ENCODE measurements at places on chromosomes 2 and 18. TPM values are rescaled to one million over a fixed set of nuclear protein-coding genes. Genes with fewer than 3 reads are reported as not detected.

Gene SIX3
- not detected for total RNA-seq

- DNase-seq = no peak
These were observed 134.4 kb downstream of the GULP1 start for GRCh38 chr2:188426121-188426520.

DNA sequence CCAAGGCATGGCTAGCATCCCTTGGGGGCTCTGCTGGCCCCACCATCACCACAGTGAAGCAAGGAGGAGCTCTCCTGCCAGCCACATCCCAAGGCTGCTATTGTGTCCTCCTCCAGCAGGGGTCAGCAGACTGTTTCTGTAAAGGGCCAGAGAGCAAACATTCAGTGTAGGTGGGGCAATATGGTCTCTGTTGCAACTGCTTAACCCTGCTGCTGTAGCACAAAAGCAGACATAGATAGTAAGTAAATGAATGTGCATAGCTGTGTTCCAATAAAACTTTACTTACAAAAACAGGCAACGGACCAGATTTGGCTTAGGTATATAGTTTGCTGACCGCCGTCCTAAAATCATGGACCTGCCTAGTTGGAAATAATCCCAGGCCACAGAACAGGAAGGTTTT is 36.4 kb upstream of the ZBTB7C start:
- DNase-seq = peak; percentile 72

DNA sequence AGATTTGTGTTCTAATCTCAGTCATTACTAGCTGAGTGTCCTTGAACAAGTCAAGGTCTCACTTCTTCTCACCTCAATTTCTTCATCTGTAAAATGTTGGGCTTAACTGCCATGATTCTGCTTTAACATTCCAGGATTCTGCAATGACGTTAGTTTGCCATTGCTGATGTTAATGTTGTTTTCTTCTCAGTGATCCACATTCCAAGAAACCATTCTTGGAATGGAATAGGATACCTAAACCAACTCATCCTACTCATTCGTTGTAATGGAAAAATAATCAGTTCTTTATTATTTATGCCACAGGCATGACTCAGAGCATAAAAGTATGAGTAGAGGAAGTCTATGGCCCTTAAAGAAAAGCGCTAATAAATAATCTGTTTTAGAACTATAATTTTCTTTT is 140.2 kb upstream of the ETAA1 start:
- DNase-seq = no peak

Gene RANBP2
- 50.2 TPM for total RNA-seq

Gene CD302
- 0.62 TPM for total RNA-seq

DNA sequence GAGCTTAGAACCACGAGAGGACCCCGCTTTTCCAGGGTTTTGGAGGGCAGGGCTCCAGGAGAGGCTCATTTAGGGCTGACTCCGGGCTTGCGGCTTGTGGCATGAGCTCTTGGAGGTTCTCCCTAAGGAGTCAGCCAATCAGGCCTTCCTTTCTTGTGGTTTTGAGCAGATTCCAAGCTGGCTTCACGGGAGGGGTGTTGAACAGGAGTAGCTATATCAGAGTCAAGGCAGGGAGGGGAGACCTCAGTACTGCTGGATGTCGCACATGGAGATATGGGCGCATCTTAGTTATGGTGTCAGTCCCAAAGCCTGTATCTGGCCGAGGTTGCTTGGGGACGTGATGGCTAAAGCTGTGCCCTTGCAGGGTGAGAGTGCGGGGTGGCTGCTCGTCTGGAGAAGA is 98.6 kb downstream of the AGAP1 start:
- no peak for DNase-seq

DNA sequence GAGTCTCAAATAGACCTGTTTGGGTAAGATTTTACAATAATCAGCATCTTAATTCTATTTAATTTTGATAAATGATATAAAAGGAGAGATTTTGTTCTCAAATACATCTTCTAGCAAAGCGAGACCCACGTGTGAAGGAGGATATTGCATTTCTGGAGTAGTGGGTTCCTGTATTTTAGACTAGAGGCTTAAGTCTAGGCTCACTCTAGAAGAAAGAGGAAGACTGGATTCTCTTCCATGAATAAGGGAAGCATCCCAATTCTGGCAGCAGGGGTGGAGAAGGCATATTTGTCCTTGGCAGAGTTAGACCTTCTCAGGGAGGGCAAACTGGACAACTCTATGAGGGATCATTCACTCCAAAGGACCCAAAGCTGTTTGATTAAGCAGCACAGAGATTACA is 11.3 kb upstream of the FAM228A start:
- no peak for DNase-seq

- DNase-seq = no peak
These were observed 411.0 kb downstream of the TMEM182 start for GRCh38 chr2:103172821-103173220.

DNA sequence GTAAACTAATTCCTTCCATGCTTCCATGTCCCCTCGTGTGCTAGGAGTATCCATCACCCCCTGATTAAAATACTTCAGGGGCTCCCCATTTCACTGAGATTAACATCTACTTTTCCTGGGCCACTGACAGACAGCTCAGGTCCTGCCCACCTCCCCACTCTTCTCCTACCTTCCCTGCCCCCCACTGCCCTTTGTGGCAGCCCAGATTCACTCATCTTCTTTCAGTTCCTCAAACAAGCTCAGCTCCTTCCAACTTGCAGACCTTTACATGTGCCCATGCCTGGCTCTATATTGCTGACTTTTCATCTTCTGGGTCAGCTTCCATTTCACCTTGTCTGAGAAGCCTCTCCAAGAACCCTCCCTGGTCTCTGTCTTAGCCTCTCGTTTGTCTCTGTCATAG is 12.0 kb downstream of the RUFY4 start:
- DNase-seq = no peak

DNA sequence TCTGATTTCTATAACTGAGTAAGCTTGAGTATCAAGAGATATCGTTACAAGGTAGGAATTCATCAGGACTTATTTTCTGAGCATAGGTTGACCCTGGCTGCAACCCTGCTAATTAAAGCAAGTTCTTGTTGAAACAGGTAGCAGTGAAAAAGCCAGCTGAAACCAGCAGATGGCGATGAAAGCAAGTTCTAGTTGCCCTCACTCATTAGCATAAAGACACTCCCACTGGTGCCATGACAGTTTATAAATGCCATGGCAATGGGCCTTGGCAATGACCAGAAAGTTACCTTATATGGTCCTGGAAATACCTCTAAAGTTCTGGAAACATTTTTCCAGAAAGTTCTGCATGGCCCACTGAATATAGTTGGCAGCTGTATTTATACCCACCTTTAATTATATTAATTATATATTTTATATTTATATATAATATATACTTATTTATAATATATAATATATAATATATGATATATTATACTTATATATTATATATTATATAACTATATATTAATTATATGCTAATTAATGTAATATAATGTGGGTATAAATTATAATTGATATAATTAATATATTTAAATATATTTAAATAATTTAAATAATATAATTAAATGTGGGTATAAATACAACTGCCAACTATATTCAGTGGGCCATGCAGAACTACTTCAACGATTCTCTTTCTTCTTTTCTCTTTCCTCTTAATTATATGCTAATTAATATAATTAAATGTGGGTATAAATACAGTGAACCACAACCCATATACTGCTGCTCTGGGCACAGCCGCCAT is 188.0 kb downstream of the CDH7 start:
- DNase-seq = no peak

- no peak for DNase-seq
These were observed 7.9 kb upstream of the SDC1 start for GRCh38 chr2:20232837-20233207.

Gene PARD6G
- total RNA-seq = 1.0 TPM

Gene GCA
- 14.7 TPM for total RNA-seq

Gene INPP5D
- 129 TPM for total RNA-seq

Gene SERPINB10
- not detected for total RNA-seq

DNA sequence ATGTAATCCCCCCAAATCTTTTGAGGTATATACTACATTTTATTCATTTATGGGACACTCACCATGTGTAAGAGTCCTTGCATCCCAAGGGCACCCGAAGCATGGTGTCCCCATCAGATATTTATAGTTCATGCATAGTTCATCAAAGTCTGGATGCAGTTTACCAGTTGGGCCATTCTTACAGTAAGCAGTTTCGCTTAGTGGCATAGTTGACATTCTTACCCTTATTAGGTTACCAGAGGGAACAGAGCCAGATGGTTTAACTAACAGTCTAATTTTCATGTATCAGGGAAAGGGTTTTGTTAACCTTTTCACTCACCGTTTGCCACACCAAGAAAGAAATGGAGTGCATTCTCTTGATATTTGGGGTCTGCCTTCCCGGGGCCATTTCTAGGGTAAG is 7.1 kb downstream of the ZNF407 start:
- no peak for DNase-seq

Gene KLF11
- total RNA-seq = 6.8 TPM

DNA sequence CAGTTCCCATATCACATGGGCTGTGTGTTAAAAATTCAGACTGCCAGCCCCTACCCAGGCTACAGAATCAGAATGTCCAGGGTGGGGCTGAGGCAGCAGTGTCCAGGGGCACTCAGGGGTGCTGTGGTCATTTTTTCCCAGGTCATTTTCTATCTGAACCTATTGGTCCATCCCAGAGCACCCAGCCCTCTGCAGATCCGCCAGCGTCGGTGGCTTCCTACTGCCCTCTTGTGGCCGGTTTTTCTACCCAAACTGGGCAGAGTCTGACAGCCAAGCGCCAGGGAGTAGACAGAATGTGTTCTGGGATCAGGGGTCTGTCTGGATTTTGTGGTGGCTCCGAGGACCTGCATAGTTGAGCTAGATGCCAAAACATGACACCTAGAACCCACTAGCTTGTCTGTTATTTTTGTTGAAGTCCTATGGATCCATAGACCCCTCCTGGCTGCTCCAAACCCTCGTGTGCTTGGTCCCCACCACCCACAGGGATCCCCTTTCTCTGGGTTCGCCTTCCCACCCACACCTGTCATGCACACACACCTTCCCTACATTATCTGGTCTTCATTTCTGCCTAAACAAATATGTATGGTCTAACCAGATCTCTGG is 34.1 kb upstream of the RMDN2 start:
- peak; percentile 62 for DNase-seq

DNA sequence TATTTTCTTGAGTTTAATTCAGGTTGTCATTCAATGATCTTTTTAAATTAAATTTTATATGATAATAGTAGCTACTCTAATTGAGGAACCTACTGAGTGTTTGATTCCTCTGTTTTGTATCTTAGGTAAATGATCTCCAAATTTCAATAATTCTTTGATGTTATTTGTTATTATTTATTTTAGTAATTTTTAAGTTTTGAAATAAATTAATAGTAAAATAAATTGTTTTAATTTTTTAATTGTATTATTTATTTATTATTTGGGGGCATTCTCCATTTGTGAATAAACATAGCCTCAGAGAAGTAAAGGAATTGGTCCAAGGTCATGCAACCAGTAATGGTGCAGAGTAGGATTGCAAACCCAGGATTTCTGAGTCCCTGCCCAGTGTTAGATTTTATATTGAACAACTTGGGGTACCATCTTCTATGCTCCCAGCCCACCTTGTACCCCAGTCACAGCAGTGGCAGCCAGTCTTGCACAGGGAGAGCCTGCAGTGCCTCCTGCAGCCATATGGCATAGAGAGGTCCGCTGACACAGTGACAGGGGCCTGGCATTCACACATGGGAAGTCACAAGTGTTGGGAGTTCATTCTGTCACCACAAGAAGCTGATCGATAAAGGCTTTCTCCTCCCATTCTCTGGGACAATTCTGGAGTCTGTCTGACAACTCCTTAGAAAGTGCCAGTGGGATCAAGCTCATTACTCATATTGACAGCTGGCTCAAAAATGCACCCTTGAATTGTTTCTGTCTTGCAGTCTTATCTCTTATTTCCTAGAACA is 110.0 kb upstream of the ETAA1 start:
- DNase-seq = no peak

Gene KCNK3
- not detected for total RNA-seq

Gene DSC2
- not detected for total RNA-seq

Gene LIMS3
- 0.88 TPM for total RNA-seq

Gene KCNE4
- total RNA-seq = not detected

GRCh38 chr2:160570376-160570775 is 76.8 kb upstream of the RBMS1 start:
- DNase-seq = no peak

GRCh38 chr2:166917415-166917814 is 29.1 kb downstream of the XIRP2 start:
- DNase-seq = no peak

DNA sequence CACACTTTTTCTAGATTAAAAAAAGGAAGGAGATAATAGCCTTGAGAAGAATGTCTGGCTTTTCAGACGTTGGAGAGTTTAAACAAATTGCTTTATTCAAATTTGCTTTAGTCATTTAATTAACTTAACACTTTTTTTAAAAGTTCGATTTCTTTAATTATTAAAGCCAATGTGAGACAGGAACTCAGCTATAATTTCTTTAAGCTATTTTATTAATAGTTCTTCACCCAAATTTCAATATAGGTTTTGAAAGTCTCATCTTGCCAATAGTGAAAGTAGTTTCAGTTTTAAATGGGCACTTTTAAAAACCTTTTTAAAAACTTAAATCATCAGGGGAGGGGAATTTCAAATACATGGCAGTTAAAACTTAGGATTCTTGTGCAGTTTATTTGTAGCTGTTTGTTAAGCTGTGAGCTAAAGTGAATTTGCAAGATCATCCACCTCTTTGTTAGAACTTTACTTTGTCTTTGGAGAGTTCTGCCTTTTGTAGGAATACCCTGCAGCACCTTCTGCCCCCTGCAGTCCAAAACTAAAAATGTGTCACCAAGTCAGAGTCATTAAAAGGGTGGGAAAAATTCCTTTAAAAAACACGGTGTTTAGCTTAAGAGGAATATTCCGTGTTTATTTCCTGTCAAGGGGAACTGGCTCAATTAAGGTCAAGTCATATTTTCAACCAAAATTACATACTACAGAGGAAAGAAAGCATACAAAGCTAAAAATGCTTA is 4.6 kb downstream of the TGIF1 start:
- DNase-seq = no peak

GRCh38 chr2:215356948-215357461 is 45.1 kb downstream of the ATIC start:
- DNase-seq = no peak

Gene ARHGEF33
- total RNA-seq = 0.17 TPM

- no peak for DNase-seq
These were observed 45.3 kb downstream of the FRZB start for GRCh38 chr2:182821182-182821581.

- DNase-seq = peak; percentile 60
These were observed 1.3 kb downstream of the HDAC4 start for GRCh38 chr2:239399433-239399920.
